ENCODE measurements at places on chromosomes 6 and 20.

DNA sequence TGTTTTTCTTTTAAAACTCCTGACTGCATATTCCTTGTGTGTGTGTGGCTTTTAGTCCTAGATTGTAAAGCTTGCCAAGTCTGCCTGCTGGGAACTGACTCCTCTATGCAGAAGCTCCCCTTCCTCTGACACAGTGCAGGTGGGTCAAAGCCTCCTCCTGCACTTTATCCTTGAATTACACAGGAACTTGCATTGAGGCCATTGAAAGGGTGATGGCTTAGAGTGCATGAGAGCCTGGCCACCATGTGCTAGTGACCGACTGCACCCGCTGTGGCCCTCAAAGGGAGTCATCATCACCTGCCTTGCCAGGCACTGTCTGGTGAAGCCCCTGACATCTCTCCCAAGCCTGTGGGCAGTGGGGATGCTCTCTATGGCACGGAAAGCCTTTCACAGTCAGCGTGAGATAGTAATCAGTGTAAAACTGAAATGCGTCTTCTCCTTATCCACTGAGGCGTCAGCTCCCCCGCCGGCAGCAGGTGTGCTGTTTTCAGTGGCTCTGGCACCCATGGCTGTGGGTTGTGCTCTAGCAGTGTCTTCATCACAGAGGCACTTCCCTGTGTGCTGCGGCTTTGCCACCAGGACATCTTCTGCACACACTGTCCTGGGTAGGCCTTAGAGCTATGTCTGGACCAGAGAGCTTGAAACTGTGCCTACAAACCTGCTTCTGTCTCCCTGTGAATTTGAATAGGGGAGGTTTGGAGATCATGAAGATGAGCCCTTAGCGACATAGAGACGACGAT, 87.9 kb downstream of the THBS2 start:
- DNase-seq: no peak

DNA sequence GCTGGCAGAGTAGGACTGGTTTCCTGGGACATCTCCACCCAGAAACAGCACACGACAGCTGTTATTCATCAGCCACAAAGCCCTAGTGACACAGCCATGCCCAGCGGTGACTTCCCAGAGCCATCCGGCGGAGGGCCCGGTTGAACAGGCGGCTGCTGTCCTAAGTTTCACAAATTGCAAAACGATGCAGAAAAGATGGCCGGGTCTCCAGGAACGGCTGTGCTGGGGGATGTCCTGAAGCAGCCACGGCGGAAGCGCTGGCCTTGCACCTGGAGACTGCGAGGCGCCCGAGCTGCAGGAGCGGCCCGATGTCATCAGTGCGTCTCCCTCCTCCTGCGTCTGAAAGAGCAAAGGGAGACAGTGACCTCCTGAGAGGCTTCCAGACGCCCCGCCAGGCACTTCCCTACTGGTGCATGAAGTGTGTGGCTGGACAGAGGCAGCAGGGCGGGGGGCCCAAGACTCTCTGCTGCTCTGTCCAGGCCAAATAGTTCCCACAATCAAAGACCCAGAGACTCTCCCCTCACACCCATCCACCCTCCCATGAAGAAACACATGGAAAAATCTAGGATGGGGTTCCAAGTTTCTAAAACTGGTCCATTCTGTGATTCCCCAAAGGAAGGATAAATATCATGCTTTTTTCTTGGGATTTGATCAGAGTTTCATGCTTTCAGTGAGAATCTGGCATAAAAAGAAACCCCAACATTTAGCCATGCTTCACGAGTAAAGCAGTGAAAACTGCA, 44.0 kb downstream of the SSR1 start:
- DNase-seq: no peak

- no peak for DNase-seq
Measured at GRCh38 chr6:121847806-121848522, 412.5 kb downstream of the GJA1 start.

DNA sequence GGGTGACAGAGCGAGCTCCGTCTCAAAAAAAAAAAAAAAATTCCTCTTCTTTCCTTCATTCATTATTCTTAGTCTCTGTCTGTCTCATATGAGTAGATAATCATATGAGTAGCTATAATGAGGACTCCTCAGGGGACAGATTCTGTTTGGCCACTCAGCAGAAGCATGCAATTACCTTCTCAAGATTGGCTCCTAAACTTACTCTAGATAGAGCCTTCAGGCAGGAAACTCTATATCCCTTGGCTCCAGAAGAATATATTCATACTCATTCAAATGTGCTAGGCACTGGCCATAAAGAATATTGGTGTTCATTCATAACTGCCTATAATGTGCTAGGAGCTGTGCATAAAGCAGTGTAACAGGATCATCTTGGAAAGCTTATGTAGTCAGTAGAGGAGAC, 2.2 kb upstream of the ACAT2 start:
- no peak for DNase-seq

GRCh38 chr6:97111243-97111642, 171.8 kb downstream of the MMS22L start:
- no peak for DNase-seq

- no peak for DNase-seq
Measured at GRCh38 chr20:57795342-57795697, 85.5 kb upstream of the PMEPA1 start.

GRCh38 chr6:105790635-105791034, 295.5 kb upstream of the PRDM1 start:
- no peak for DNase-seq
